ENCODE measurements at places on chromosomes 2 and 18. TPM values are rescaled to one million over a fixed set of nuclear protein-coding genes. Genes with fewer than 3 reads are reported as not detected.
A peak's percentile ranks its signal among the peaks of the same experiment; 100 is the strongest.

DNA sequence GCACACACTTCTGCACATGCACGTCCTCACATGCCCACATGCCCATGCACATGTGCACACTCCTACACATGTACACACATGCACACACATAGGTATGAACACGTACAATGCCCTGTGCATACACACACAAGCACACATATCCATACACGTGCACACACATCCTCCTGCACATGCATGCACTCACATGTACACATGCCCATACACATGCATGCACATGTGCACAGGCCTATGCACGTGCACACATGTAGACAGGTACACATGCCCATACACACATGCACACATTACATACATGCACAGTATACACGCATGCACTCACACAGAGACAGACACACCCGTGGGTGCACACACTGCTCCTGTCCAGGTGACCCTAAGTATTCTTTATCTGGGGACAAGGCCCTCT, 34.3 kb downstream of the GPC1 start:
- H3K36me3 ChIP-seq: no peaks in the 10 kb centered on the region
- no peak overlapping the region for H3K27ac ChIP-seq
- DNase-seq: no peak
- no peak overlapping the region for H3K4me3 ChIP-seq
- H3K27me3 ChIP-seq: 0 out of 2 replicates have a peak, but pooled peaks cover 8% of the 10 kb centered on the region

DNA sequence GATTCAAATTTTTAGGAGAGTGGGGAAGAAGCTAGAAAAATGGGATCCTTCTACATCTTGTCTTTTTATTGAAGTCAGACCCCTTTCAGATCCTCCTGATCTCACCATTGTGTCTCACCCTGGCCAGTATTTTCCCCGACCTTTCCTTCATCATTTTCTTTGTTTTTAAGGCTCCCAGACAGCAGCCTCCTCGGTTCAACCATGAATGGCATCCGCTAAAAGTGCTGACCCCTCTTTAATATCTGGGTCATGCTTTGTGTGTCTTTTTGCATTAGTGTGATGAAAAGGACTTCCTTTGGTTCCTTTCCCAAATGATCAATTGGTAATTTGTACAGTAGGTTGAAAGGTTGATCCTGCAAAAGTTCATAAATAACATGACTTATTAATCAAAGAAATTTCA, 26.7 kb upstream of the THOC1 start:
- H3K36me3 ChIP-seq: no peaks in the 10 kb centered on the region
- DNase-seq: no peak
- no peaks in the 10 kb centered on the region for H3K4me1 ChIP-seq
- no peak overlapping the region for H3K4me3 ChIP-seq

DNA sequence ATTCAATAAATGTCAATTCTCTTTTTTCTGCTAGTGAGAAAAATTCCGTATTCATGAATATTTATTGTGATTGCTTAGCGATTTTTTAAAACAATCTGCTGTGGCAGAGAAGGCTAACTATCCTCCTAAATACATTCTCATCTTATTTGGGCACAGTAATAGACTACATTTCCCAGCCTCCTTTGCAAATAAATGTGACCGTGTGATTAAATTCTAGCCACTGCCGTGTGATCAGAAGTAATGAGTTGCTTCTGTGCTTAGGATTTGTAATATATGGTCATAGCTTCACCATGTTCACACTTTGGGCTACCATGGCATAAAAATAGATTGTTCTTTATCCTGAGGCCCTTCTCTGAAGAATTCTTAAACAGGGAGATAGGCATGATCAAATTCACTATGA, 179.6 kb downstream of the FAM124B start:
- peak; percentile 34 for DNase-seq
- H3K36me3 ChIP-seq: no peaks in the 10 kb centered on the region
- no peak overlapping the region for H3K27ac ChIP-seq
- H3K4me1 ChIP-seq: peaks cover 8% of the 10 kb centered on the region

DNA sequence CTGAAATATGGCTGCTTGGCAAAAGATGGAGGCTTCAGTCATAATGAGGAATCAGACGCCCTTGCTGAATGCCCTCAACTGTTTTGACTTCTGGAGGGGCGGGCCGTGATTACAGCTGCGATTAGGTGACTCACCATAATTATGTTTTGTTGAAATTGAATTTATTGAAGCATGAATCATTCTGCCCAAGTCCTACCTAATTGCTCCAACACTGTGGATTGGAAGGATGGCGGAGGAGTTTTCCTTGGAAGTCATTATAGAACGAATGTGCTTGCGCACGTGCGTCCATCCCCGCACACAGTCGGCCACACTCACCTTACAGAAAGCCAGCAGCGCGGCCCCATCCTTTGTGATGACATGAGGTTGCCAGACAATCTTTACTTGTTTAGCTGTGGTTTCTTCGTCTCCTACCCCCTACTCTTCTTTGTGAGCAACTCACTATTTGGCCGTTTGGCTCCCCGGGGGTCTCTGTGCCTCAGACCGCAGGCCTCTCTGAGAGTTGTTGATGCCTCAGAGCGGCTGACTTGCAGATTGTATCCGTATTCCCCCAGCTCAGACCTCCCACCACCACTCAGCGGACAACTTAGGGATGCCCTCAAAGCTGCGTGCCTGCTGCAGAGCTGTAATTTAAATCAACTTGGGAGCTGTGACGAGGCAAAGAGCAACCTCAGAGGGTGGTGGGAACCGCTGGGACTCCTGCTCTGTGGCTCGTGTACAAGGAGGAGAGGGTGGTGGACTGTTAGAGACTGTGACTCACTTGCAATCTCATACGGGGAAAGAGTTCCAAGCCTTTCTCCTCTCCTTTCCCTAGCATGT, 513.4 kb downstream of the TNS1 start:
- no peaks in the 10 kb centered on the region for H3K36me3 ChIP-seq
- no peaks in the 10 kb centered on the region for H3K4me1 ChIP-seq
- H3K27ac ChIP-seq: no peak overlapping the region
- H3K27me3 ChIP-seq: no peaks in the 10 kb centered on the region
- peak; percentile 18 for DNase-seq

DNA sequence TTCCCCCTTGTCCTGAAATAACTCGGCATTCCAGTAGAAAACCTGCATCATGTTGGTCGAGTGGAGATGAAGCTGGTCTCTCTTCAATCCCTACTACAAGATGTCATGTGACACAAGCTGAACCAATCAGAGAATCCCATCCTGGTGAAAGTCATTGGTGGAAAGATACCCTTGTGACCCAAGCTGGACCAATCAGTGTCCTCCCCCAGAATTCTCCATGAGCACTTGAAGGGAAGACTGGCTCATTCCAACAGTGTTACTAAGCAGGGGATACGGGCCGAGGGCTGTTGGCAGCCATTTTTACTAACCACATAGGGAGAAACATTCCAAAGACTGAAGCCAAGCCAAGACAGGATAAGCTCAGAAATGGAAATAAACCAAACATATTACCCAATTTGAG, 298.3 kb downstream of the ICOS start:
- no peak overlapping the region for H3K4me3 ChIP-seq
- DNase-seq: no peak
- no peaks in the 10 kb centered on the region for H3K4me1 ChIP-seq
- H3K27ac ChIP-seq: no peak overlapping the region
- H3K36me3 ChIP-seq: no peaks in the 10 kb centered on the region
- H3K27me3 ChIP-seq: peaks cover 18% of the 10 kb centered on the region

- H3K27ac ChIP-seq: peak overlapping the region; percentile 29
- DNase-seq: no peak
- no peak overlapping the region for H3K4me3 ChIP-seq
- no peaks in the 10 kb centered on the region for H3K27me3 ChIP-seq
Measured at GRCh38 chr18:8627107-8627472, 17.9 kb downstream of the RAB12 start.

- H3K4me3 ChIP-seq: no peak overlapping the region
- H3K27ac ChIP-seq: peak overlapping the region; percentile 95
- peaks cover 71% of the 10 kb centered on the region for H3K4me1 ChIP-seq
- no peaks in the 10 kb centered on the region for H3K27me3 ChIP-seq
Measured at GRCh38 chr2:201974171-201975100, 59.2 kb upstream of the FZD7 start.

DNA sequence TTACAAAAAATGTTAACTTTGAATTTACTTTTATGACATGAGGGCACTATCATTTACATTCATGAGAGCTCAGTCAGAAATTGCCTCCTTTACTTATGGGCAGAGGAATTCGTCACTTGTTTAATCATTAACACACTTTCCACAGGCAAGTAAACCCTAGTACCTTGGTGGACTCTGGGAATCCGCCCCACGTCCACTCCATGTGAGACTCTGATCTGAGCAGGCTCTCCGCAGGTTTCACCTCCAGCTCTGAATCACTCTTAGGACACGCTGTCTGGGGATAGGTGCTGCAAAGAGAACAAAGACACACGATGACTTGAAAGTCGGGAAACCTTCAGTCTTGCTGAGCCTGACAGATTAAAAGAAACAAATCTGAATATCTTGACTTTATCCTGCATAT, 73.6 kb downstream of the LPIN2 start:
- H3K4me1 ChIP-seq: no peaks in the 10 kb centered on the region
- DNase-seq: no peak
- no peak overlapping the region for H3K27ac ChIP-seq
- H3K4me3 ChIP-seq: no peak overlapping the region

DNA sequence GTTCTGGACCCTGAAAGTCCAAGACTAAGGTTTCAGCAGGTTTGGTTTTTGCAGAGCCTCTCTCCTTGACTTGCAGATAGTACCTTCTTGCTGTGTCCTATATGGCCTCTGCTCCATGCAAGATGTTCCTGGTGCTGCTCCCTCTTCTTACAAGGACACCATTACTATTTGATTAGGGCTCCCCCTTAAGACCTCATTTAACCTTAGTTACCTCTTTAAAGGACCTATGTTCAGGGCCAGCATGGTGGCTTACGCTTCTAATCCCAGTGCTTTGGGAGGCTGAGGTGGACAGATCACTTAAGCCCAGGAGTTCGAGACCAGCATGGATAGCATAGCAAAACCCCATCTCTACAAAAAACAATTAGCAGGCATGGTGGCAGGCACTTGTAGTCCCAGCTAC, 179.0 kb downstream of the SLC39A10 start:
- peaks cover 8% of the 10 kb centered on the region for H3K4me1 ChIP-seq
- no peaks in the 10 kb centered on the region for H3K27me3 ChIP-seq
- no peaks in the 10 kb centered on the region for H3K36me3 ChIP-seq

DNA sequence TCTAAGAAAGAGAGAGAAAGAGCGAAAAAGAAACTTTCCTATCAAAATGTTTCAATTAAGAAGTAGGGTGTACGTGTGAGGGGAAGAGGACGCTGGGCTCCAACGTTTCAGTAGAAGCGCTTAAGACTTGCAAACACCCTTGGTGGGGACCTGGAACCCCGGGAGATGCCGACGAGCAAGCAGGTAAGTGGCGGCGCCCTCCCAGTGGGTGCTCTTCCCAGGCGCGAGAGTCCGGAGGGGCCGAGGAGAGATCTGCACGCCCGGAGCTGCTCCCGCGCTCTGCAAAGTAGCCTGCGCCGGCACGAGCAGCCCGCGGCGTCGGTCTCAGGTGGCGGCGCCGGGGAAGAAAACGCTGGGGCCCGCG, 678 bp upstream of the OTX1 start:
- no peak overlapping the region for H3K27ac ChIP-seq
- no peak for DNase-seq
- peaks cover 94% of the 10 kb centered on the region for H3K27me3 ChIP-seq
- H3K36me3 ChIP-seq: no peaks in the 10 kb centered on the region

DNA sequence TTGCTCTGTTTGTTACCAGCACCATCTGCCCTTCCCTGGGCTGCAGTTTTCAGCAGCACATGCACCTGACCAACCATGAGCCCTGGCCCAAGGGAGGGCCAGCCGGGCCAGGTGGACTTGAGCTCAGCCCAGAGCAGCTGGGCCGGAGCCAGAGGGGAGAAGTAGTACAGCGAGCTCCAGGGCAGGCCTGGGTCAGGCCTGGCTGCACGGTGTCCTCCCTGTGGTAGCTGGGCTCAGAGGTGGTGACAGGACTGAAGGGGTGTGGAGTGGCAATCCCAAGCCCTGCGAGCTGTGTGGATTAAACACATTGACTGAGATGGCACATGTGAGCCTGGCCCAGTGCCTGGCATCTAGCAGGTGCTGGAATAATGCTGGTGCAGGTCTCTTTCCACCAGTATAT, 222.2 kb downstream of the GLI2 start:
- H3K36me3 ChIP-seq: no peaks in the 10 kb centered on the region
- H3K4me1 ChIP-seq: no peaks in the 10 kb centered on the region
- H3K27me3 ChIP-seq: no peaks in the 10 kb centered on the region
- DNase-seq: no peak
- no peak overlapping the region for H3K27ac ChIP-seq

DNA sequence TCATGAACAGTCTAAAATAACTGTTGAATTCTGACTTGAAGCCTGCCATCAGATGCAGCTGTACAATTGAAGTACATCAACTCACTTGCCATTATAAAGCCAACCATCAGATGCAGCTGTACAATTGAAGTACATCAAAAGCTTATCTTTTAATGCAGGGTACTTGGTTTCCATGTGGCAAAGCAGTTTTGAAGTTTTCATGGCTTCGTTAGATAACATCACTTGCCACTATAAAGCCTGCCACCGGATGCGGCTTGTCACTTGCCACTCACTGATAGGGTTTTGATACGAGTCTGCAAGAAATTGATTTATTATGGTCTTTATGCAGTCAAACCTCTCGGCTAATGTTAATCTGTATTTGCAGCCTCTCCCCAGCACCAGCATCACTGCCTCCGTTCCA, 1605.8 kb downstream of the SUCLG1 start:
- no peak for DNase-seq
- H3K36me3 ChIP-seq: no peaks in the 10 kb centered on the region
- H3K27me3 ChIP-seq: no peaks in the 10 kb centered on the region
- no peaks in the 10 kb centered on the region for H3K4me1 ChIP-seq
- H3K27ac ChIP-seq: no peak overlapping the region
- no peak overlapping the region for H3K4me3 ChIP-seq

GRCh38 chr2:26325851-26326250, 20.1 kb upstream of the SELENOI start:
- H3K4me1 ChIP-seq: no peaks in the 10 kb centered on the region
- H3K27ac ChIP-seq: no peak overlapping the region
- DNase-seq: no peak
- H3K4me3 ChIP-seq: no peak overlapping the region
- no peaks in the 10 kb centered on the region for H3K36me3 ChIP-seq

SERPINB4 gene
- 1.1 TPM for total RNA-seq

SPP2 gene
- total RNA-seq: not detected

ZNF532 gene
- 225 TPM for total RNA-seq

CBLN2 gene
- total RNA-seq: not detected
